Activated CD4-positive, alpha-beta T cell treated with anti-CD3 and anti-CD28 coated beads, Interleukin-2, amount 10 ng/mL, durations not matched to agents 24 days and 14 days (primary cell): ENCODE measurements at places on chromosomes 6 and 20. TPM values are rescaled to one million over a fixed set of nuclear protein-coding genes. Genes with fewer than 3 reads are reported as not detected.

GJA1 gene
- not detected in 2 replicates for total RNA-seq

RNF182 gene
- total RNA-seq, result not detected in 2 replicates

ZNF311 gene
- total RNA-seq, result 0.86 and 0.97 TPM in 2 replicates

ZBTB12 gene
- total RNA-seq, result 3.7 and 4.6 TPM in 2 replicates

TMEM200A gene
- total RNA-seq, result 1.3 and 1.6 TPM in 2 replicates

ZNF343 gene
- 18.9 and 21.4 TPM in 2 replicates for total RNA-seq

NRN1 gene
- total RNA-seq, result 4.0 and 4.8 TPM in 2 replicates

MOXD1 gene
- 0.12 TPM in 1 of 2 replicates, not detected in the other for total RNA-seq

PXDC1 gene
- total RNA-seq, result 0.12 and 0.30 TPM in 2 replicates

BPIFB2 gene
- not detected in 2 replicates for total RNA-seq

PRDM13 gene
- total RNA-seq, result 0.05 TPM in 1 of 2 replicates, not detected in the other

UST gene
- 0.70 and 0.90 TPM in 2 replicates for total RNA-seq

WFDC5 gene
- total RNA-seq, result not detected in 2 replicates

KCNQ2 gene
- 0.26 TPM in 1 of 2 replicates, not detected in the other for total RNA-seq

C20orf96 gene
- 5.7 and 6.7 TPM in 2 replicates for total RNA-seq

WASF1 gene
- total RNA-seq, result 1.2 and 2.2 TPM in 2 replicates

BANF2 gene
- not detected in 2 replicates for total RNA-seq

FLRT3 gene
- not detected in 2 replicates for total RNA-seq
